ENCODE measurements at places on chromosomes 6 and 20.

DNA sequence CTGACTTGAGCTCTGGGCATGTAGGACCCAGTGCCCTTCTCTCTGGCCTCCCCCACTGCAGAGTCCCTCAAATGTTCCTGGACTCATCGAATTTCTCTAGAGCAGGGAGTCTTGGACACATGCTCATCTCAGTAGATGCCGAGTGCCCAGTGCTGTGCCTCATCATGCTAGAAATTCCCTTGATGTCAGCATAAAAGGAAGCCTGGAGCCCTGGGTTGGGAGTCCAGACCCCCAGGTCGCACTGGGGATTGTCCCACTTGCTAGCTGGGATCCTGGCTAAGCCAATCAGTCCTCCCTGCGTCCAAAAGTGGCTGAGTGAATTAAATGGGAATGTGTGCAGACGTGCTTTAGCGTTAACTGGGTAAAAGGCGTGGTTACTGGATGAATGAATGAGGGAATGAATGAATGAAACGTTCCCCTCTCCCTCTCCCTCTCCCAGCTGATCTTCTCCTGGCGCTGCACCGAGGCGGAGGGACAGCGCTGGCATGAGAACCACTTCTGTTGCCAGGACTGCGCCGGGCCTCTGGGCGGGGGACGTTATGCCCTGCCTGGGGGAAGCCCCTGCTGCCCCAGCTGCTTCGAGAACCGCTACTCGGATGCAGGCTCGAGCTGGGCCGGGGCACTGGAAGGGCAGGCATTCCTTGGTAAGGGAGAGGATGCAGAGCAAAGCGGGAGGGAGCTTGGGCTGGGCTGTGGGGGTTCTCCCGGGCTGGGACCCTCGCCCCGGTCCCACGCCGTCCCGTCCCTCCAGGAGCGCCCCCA, 1.6 kb upstream of the TOMM6 start:
- DNase-seq: no peak

GRCh38 chr6:168273441-168274036, 46.0 kb downstream of the DACT2 start:
- DNase-seq: no peak

DNA sequence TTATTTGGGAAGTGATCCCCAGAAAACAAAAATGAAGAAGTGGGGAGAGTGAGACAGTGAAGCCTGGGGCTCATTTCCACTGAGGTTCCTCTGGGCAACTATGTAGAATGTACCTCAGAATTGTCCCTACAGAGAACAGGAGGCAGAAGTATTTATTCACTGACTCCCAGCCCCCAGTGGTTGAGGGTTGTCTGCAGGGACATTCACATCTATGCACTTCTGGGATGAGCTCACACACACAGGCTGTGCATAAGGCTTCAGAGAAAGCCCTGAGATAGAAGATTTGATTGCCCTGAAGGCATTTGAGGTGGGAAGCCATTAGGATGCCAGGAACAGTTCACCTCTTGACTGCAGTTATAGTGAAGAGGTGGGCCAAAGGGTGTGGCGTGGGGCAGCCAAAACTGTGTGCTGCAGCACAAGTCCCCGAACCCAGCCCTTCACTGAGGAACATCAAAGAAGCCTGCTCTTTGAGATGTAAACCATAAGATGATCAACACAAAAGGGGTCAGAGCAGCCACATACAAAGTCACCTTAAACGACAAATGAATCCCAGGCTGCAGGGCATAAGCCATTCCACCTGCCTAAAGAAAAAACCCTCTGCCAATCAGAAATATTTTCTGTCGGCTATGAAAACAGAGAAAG, 853.8 kb upstream of the FLRT3 start:
- DNase-seq: no peak

DNA sequence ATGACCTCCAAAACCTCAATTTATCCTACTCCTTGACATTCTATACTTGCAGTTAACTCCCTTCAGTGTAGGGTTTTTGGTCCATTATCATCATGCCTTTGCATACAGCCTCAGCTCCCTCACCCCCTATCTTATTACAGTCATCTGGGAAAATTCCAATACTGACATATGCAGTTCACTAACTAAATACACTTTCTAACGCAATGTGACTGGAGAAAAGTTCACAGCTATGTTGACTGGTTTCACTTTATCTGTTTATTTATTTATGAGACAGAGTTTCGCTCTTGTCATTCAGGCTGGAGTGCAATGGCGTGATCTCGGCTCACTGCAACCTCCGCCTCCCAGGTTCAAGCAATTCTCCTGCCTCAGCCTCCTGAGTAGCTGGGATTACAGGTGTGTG, 64.9 kb downstream of the CRYBG1 start:
- DNase-seq: no peak

- DNase-seq: no peak
Observed at GRCh38 chr20:57902473-57902872, 192.7 kb upstream of the PMEPA1 start.

GRCh38 chr6:69105288-69105687, 470.2 kb downstream of the ADGRB3 start:
- DNase-seq: no peak

DNA sequence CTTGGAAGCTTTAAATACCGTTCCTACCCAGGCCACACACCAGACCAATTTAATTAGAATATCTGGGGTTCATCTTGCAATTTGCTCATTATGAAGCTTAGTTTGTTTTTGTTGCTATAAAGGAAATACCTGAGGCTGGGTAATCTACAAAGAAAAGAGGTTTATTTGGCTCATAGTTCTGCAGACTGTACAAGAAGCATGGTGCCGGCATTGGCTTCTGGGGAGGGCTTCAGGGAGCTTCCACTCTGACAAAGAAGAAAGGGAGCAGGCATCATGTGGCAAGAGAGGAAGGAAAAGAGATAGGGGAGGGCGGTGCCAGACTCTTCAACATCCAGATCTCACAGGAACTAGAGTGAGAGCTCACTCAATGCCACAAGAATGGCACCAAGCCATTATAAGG, 73.6 kb downstream of the RNF182 start:
- DNase-seq: no peak

DNA sequence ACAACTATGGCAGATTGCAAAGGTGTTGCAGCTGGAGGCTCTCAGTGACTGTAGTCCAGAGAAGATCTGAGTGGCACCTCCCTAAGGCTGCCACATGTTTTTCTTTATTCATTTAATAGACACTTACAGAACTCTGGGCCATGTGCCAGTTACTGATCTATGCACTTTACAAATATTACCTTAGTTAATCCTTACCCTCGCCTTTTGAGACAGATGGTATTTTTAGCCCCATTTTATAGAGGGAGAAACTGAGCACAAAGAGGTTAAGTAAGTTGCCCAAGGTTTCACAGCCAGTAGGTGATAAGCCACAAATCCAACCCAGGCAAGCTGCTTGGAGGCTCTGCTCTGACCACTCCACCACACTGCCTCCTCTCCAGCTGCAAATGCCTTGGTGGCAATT, 6.5 kb upstream of the SCRT2 start:
- DNase-seq: no peak

DNA sequence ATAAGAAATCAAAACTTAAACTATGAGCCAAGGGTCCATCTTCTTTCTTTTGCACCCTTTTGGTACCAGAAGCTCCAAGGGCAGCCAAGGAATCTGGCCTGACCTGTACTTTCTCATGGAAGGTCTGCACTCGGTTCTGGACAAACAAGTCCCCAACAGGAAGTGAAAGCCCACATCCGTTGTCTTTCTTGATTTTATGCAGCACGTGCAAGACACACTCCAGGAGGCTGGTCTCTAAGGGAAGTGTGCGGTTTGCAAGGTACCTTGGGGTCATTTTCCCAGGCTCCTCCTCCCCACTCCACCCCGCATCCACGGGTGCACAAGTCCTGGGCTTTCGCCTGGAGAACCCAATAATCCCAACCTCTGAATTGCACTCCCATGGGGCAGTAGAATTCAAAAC, 101.9 kb downstream of the NFATC2 start:
- no peak for DNase-seq

All from CD14-positive monocyte (primary cell).